DMS 273 treated with DMSO at 0.1 percent for 48 hours (cell line): ENCODE measurements at places on chromosomes 12 and 14.

GRCh38 chr12:103799504-103799856, 41.6 kb downstream of the NT5DC3 start:
- DNase-seq = no peak

DNA sequence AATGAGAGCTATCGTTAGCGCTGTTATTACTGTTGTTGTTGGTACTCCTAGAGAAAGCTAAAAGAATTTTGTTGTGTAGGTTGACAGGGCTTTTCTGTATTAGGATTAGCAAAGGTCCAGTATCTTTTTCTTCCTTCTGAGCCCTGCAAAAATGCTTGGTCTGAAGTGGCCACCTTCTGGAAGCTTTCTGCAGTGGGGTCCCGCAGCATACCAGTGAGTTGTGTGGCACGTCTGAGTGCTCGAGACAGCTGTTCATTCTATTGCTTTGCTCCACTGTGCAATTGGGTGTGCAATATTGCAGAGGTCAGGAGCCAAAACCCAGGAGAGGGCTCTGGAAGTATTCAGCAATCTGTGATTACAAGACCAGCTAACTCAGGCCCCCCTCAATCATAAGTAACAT, 57.1 kb downstream of the CCDC60 start:
- DNase-seq = no peak

DNA sequence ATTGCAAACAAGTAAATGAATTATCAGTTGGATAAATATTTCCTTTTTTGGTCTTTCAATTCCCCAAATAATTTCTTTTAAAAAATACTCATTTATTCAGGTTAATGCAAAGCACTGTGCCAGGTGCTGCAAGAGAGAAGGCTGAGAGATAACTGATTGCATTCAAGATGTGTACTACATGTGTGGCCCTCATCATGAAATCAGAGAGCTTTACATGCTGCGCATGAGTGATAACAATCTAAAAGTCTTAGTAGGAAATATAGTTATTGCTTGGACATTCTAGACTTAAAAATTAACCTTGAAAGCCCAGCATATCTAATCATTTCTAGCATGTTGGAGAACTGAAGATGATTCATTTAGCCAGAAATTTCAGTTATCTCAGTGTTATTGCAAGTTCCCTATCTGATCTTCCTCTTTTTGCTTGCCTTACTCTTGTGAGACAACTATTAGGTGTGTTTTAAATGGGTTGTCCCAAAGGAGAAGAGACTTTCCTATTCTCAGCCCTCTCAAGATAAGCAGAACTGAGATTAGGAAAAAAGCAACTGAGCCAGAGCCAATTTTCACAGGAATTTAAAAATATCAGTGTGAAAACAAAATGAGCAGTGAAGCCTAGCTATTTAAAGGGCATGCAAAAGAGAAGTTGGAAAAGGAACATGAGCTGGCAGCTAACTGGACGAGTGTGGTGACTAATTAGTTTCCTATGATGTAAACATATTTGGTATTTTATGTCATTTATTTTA, 60.9 kb downstream of the PLEKHA5 start:
- DNase-seq = no peak

GRCh38 chr12:77231501-77231918, 166.1 kb upstream of the E2F7 start:
- no peak for DNase-seq

DNA sequence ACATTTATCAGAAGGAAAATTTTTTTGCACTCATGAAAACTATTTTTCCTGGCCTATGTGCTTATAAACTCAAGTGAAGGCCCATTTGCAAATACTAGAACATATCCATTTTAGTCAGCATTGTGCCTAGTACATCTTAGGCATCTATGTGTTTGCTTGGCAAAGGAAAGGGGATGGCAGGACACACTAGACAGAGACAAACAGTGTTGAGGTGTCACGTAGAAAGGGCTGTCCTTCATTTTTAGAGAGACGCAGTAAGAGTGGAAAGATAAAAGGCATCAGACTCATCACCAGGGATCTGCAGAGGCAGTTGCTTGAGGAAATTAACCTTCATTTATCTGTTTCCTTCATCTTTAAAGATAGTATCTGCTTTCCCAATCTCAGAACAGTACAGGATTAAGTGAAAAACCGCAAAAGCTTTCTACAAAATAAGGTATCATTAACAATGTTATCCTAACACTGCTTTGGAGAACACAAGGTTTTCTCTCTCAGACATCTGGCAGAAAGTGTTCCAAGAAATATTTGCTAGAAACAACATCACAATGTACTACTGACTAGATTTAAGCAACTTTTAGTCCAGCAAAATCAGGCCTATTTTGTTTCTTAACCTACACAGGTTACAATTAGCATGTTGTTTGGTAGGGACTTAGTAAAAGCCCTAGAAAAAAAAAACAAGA, 2.0 kb downstream of the YBX3 start:
- no peak for DNase-seq

DNA sequence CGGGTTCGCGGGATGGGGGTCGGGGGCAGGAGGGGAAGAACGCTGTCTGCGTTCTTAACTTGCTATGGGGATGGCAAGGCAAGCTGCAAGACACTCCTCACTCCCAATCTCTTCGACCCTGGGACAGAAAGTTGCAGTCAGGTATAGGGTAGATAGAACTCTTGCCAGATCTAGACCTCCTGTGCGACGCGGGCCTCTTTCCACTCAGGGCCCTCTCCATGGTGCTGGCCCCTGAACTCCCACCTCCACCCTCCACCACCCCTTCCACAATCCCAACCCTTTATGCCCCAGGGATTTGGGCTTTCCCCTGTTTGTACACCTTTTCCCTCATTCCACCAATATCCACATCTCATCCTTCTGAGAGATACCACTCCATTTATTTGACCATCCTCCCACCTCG, 812 bp downstream of the NABP2 start:
- DNase-seq = no peak

- DNase-seq = no peak
Measured at GRCh38 chr14:52031781-52032180, 37.1 kb downstream of the NID2 start.
